ENCODE measurements at places on chromosomes 5 and 9.

GRCh38 chr5:3827624-3828023 lies 232.0 kb downstream of the IRX1 start:
- DNase-seq = no peak

- no peak for DNase-seq
Measured at GRCh38 chr5:151250346-151251000, 2.5 kb upstream of the GM2A start.

GRCh38 chr5:173242675-173243121 lies 7.7 kb upstream of the NKX2-5 start:
- DNase-seq = no peak

- DNase-seq = no peak
Measured at GRCh38 chr5:142422429-142422828, 97.6 kb upstream of the SPRY4 start.

GRCh38 chr5:35483780-35484179 lies 133.9 kb upstream of the SPEF2 start:
- no peak for DNase-seq

DNA sequence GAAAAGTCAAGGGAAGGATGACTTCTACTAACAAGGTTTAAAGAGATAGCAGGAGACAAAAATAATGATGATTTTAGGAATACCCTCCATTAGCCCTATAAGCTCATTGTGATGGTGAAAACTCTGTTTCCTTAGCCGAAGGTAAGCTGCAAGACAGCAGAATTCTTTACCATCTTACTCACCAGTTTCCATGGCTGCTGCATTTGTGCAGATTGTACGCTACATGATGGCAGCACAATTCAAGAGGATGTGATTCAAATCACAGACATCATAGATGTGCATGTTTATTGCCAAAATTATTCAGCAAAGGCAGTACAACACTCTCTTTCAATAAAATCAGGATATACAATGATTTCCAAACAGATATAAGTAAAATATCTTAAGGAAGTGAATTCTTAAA lies 175.6 kb downstream of the SPATA31D1 start:
- DNase-seq = no peak

DNA sequence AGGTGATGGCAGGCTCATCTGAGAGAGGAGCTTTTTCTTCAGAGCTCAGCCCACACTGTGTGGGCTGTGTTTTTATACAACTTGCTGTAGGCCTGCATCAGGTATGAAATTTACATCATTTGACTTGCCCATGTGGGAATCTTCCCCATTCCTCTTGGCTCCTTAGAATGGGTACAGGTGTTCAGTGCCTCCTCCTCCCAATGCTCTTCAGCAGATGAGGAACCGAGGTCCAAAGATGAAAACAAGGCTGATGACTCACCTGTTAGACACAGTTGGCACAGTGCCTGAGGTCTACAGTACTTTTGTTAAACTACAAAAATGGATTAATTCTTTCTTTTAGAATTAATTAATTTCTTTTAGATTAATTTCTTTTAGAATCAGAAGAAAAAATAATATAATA lies 20.8 kb downstream of the PAPPA start:
- no peak for DNase-seq

DNA sequence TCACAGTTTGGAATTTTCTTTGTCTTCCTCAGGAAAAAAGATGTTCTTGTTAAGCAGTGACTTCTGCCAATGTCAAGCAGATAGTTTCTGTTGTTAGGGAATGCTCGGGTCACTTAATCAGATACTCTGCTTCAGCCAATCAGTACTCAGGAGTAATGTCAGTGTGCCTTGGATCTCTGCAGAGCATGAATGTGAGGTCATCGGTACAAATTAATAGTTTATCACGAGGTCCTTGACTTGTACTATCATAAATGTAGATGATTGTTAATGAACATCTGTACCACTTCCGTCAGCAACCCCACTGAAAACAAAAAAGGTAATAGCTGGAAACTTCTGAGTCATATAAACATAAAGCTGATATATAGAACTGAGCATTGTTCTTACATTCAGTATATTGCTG lies 73.6 kb downstream of the FBXL7 start:
- DNase-seq = no peak

- no peak for DNase-seq
Measured at GRCh38 chr9:94864196-94864595, 137.7 kb downstream of the AOPEP start.

DNA sequence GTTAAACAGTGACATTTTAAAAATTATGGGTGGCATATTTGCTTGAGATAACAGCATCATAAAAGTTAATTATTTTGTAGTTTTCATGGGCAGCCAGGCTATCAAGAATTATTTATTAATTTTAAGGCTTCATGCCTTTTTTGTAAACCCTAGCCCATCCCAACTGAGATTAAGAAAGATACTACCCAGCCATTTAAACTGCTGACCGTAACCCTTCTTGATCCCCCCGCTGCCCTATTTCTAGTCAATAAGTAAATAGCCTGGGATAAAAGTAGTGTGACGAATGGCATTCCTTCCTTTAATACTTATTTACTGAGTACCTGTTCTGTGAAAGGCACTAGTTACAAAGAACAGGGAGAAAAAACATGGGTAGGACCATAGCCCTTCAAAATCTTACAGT lies 88.3 kb downstream of the DROSHA start:
- DNase-seq = no peak

DNA sequence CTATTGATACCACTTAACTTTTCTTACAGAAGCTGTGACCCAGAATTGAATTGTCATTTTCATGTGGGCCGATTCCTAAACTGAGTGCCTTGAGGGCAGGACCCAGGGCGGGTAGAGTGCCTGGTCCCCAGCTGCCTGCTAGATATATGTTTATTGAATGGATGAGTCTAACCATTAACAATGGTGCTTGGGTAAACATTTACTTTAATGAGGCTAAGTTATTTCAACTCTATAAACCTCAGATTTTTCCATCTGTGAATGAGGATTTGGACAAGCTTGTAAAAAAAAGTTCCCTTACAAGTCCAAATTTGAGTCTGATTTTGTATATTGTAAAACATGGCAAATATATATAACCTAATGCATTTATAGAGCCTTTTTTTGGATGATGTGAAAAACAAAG lies 181.8 kb upstream of the ELL2 start:
- DNase-seq = no peak

Measured in epithelial cell of prostate (primary cell).